ENCODE measurements at places on chromosomes 3 and 15.

DNA sequence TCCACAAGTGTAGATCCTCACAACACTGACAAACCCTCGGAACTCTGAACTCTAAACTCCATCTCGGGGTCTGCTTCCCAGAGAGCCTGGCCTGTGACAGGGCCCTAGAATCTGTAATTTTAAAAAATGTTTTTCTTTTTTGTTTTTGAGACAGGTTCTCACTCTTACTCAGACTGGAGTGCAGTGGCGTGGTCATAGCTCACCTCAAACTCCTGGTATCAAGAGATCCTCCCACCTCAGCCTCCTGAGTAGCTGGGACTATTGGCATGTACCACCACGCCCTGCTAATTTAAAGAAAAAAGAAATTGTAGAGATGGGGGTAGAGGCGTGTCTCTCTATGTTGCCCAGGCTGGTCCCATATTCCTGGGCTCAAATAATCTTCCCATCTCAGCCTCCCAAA, 26.2 kb downstream of the CRABP1 start:
- DNase-seq, result no peak

- DNase-seq, result no peak
Measured at GRCh38 chr3:67450153-67450552, 204.3 kb downstream of the SUCLG2 start.

DNA sequence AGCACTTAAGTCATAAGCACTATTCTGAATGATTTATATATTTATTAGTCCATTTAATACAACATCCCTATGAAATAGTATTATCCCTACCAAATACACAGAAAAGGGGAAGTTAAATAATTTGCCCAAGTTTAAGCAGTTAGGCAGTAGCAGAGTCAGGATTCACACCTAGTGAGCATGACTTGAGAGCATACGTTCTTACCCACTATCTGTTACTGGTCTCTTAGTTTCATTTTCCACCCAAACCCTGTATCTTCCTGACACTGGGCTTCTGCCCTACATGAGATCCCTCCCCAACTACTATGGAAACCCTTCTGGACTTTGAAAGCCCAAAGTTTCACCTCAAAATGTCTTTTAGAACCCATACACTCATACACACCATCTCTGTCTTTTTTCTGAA, 4.4 kb upstream of the ATOSA start:
- no peak for DNase-seq

- DNase-seq, result no peak
Measured at GRCh38 chr3:76991165-76991564, 48.7 kb upstream of the ROBO2 start.

Measured in activated T-helper 2 cell treated with anti-CD3 and anti-CD28 coated beads, Interferon-gamma antibody, Interleukin-2, Interleukin-4, amounts not matched to agents 10 μg/mL and 5 μg/mL and 100 μg/mL, durations not matched to agents 14 hours and 24 hours and 36 hours (primary cell).